ENCODE measurements at places on chromosomes 11 and 22. TPM values are rescaled to one million over a fixed set of nuclear protein-coding genes. Genes with fewer than 3 reads are reported as not detected.
A peak's percentile ranks its signal among the peaks of the same experiment; 100 is the strongest.

Gene TMEM191C
- total RNA-seq = 0.08 TPM

- DNase-seq = no peak
Observed at GRCh38 chr11:119795690-119796089, 66.7 kb upstream of the NECTIN1 start.

GRCh38 chr11:77449060-77449521, 24.8 kb downstream of the PAK1 start:
- no peak for DNase-seq

DNA sequence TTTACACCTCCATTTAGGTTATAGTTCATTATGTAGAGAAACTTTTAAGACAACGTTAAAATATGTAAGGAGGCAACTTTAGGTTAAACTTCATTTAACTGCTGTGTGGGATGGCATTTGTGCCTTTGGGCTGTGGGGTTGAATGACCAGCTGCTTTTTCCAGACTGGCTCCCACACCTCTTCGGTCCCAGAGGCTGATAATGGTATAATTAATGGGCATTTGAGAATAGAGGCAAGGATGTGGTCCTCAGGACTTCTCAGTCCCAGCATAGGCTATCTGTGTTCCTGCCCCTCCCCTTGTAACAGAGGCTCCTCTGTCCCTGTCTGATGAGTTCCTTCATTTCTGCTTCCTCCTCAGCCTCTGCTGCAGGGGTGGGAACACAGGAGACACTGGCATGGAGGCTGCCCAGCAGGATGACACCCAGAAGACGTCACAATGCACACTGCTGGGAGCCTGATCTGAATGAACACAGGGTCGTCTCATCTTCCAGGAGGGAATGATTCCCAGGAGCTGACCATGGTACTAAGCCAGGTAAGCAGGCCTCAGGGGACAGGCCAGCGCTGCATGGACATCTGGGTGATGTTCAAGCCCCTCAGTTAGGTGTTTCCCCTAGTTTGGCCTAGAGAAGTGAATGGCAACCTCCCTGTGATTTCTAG, 17.1 kb upstream of the GNAZ start:
- no peak for DNase-seq

Gene SMIM35
- not detected for total RNA-seq

Gene MAJIN
- not detected for total RNA-seq

DNA sequence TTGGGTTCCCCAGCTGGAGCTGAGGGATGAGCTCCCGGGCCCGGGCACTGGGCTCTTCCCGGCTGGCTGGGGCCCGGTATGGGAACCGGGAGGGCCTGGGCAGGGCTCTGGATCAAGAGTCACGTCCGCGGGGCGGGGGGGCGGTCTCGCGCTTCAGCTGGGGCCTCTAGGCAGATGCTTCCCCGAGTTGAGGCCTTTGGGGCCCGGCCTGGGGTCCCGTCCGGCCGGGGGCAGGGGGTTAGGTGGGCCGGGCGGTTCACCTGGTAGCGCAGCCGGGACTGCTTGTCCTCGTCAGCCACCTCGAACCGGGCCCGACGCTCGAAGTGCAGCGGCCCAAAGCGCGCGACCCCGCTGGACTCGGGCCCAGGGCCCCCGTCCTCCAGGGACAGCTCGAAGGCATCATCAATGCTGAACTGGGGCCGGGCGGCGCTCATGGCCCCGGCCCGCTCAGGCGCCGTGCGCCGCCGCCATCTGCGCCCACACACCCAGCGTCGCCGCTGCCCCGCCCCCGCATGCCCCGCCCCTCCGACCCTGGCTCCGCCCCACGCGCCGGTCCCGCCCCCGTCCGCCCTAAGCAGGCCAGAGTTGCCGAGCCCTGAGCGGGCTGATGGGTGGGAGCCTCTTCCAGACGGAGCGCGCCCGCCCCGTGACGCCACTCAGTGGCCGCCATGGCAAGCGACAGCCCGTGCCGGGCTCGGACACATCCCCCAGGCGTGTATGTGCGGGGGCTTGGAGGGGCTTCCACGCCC, at the start of gene TMEM134:
TSS of gene TMEM134 (minus strand) at position 493 of the 749 bp plus-strand sequence. CDS start at position 434, 59 bp downstream.
- peak; percentile 86 for DNase-seq

Gene GPR83
- total RNA-seq = not detected

Gene KRTAP5-1
- not detected for total RNA-seq

DNA sequence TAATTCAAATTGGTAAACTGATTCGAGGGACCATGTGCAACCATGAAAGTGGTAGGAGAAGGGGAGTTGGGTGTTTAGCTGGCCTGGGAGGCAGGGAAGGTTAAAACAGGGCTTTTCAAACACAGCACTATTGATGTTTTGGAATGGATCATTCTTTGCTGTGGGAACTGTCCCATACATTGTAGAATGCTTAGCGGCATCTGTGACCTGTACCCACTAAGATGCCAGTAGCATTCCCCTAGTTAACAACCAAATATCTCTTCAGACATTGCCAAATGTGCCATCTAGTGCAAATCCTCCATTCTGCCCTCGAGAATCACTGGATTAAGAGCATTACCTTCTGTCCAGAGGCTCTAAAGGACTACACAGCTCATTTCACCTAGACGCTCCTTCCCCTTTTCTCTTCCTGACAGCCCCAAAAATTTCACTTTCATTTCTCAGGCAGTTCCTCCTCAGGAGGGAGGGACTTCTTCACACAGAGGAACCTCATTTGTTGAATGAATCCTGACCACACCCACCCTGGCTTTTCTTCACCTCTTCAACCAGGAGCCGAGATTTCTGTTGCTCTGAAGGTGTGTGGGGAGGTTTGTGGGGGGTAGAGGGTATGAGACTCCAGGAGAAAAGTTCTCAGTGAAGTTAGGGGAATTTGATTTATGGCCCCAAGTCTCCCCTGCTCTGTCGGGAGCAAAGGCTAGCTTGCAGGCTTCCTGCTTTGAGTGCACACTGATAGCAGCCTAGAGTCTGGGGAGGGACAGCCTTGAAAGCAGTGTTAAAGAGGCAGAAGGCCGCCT, at the start of gene TRIM34:
TSS of gene TRIM34 (plus strand) at position 513 of the 791 bp plus-strand sequence. CDS start 7,331 bp downstream, outside the sequence.
- DNase-seq = peak; percentile 74

DNA sequence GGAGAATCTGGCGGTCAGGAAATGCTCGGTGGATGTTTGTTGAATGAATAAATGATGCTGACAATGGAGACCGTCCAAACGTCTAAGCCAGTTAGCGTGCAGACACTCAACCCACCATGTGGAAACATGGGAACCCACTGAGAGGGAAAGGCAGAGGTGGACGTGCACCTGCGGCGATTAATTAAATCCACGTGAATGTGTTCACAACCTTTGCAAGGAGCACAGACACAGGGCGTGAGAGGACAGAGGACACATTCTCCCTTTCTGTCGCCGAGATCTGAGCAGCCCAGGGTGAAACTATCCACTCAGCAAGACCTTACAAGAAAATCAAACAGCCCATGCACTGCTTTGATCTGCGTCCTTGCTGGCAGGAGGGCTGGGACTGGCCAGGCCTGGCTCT, 58.3 kb upstream of the LINC01488 start:
- DNase-seq = no peak

Gene OR56A4
- total RNA-seq = not detected

GRCh38 chr11:14259878-14260277, 99.1 kb downstream of the RRAS2 start:
- no peak for DNase-seq

DNA sequence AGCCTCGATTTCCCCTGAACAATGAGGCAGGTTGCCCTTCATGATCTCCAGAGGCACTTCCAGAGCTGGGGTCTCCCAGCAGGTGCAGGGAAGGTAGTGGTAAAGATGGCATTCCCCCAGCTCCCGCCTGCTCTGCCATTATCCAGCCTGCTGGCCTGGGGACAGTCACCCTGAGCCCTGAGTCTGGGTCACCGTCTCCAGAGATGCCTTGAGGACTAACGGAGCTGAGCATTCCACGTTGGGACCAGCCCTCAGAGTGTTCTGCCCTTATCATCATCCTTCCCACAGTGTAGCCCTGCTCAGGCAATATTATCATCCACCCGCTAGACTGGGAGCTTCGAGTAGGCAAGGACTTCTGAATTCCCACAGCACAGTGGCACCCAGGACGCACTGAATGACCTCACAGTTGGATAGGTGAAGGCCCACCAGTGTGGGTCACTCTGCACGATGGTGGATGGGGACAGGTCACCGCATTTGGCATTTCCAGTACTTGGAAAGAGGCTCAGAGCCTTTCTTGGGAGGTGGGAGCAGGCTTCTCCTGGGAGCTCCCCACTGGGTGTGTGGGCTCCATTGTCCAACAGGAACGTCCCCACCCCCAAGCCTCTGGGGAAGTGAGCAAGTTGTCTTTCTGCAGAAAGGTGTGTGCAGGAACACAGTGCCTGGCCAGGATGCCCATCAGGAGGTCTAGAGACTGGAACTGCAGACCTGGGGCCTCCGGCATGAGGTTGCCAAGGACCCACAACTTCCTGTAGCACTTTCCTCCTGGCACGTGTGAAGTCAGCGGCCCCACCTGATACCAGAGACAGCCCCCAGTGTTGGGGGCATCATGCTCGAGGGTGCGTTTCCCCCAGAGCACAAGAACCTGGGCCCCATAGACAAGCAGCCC, 51.4 kb upstream of the WNT7B start:
- no peak for DNase-seq

GRCh38 chr11:66450560-66450959, 11.9 kb upstream of the MRPL11 start:
- no peak for DNase-seq

GRCh38 chr11:46006418-46007070, 84.1 kb downstream of the LARGE2 start:
- peak; percentile 85 for DNase-seq

DNA sequence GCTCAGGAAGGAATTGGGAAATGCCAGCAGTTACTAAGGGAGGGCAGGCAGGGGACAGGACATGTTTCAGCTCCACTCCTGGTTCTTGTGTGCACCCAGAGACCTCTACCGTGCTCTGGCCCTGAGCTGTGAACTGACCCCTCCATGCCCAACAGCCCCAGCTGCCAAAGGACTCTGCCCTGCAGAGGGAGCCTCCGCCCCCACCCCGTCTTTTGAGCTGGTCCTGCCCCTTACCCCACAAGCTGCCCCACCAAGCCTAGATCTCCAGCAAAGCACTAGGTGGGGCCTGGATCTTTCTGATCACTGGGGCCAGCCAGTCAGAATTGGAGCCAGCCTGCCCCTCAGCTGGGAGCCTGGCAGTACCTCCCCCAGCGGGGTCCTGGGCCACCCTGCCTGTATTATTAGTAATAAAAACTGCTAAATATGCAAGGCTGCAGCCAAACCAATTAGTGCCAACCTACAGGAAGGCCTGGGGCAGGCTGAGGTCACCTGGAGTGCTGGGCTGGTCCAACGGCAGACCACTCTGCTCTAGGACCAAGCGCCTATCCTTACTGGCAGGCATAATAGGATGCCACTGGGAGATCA, 23.9 kb upstream of the DRICH1 start:
- no peak for DNase-seq

DNA sequence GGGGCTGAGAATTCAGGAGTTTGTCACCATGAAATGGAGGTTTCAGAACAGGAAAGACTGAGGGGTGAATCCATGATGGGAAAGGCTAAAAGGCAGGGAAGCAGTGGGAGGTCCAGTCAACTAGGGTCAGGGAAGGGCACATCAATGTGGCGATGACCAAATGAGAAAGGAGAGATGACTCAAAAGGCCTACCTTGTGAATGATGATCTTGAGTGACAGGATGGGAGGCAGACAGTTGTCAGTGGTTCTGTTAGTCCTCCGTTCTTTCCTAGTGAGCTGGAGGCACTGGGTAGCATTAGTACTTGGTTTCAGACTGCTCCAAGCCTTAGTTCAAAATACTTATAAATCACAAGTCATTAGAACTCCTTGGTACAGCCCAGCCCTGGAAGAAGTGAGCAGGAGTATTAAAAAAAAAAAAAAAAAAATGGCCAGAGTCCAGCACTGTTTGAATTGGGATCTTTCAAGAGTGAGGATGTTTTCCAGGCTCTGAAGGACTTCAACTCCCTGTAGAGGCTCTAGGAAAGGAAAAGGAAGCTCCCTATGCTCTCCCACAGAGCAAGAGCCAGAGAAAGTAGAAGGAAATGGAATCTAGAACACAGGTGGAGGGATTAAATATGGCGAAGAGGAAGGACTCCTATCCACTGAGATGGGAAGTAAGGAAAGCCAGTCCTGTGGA, 8.3 kb upstream of the DCHS1 start:
- DNase-seq = peak; percentile 14

GRCh38 chr11:94975599-94975998, 2.1 kb downstream of the KDM4D start:
- DNase-seq = no peak

Gene BTBD18
- total RNA-seq = not detected

Gene SMARCB1
- total RNA-seq = 55.2 TPM

GRCh38 chr11:67776852-67777520, 102.6 kb upstream of the ALDH3B2 start:
- no peak for DNase-seq

Gene KCTD14
- 0.45 TPM for total RNA-seq

DNA sequence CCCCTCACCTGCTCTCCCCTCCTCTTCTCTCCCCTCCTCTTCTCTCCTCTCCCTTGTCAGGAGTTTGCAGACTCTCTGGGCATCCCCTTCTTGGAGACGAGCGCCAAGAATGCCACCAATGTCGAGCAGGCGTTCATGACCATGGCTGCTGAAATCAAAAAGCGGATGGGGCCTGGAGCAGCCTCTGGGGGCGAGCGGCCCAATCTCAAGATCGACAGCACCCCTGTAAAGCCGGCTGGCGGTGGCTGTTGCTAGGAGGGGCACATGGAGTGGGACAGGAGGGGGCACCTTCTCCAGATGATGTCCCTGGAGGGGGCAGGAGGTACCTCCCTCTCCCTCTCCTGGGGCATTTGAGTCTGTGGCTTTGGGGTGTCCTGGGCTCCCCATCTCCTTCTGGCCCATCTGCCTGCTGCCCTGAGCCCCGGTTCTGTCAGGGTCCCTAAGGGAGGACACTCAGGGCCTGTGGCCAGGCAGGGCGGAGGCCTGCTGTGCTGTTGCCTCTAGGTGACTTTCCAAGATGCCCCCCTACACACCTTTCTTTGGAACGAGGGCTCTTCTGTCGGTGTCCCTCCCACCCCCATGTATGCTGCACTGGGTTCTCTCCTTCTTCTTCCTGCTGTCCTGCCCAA, 1.9 kb upstream of the CNIH2 start:
- DNase-seq = no peak

DNA sequence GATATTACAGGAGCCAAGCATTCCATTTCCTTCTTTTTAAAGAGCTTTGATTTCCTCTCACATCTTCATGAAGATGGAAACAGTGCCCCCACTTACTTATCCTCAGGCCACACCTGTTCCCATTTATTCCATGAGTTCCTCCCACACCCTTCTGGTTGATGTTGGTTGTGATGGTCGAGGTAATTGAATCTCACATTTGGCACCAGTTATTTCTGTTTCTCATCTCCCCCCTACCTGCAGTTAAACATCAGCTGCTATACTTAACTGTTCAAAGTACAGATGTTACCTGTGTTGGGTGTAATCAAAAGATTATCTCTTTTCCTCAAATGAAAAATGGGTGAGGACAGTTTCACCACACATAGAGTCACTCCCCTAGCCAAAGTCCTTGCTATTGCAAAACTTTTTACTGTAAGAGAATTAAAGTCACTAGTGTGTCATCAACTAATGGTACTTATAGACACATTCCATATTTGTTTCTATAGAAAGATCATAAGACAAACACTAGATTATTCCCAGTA, 1.9 kb downstream of the TMEM45B start:
- DNase-seq = no peak

DNA sequence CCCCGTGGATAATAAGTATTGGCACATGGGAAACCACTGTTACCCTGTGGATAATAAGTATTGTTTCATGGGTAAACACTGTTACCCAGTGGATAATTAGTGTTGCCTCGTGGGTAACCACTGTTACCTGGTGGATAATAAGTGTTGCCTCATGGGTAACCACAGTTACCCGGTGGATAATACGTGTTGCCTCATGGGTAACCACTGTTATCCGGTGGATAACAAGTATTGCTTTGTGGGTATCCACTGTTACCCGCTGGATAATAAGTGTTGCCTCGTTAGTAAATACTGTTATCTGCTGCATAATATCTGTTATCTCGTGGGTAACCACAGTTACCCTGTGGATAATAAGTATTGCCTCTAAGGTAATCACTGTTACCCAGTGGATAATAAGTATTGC, 25.5 kb upstream of the NXPE4 start:
- DNase-seq = no peak
